ENCODE measurements at places on chromosomes 12 and 14.
A peak's percentile ranks its signal among the peaks of the same experiment; 100 is the strongest.

GRCh38 chr12:49985981-49986380, 13.2 kb downstream of the AQP6 start:
- peak; percentile 21 for DNase-seq

GRCh38 chr14:99476864-99477263, 3.8 kb downstream of the SETD3 start:
- DNase-seq, result peak; percentile 70

DNA sequence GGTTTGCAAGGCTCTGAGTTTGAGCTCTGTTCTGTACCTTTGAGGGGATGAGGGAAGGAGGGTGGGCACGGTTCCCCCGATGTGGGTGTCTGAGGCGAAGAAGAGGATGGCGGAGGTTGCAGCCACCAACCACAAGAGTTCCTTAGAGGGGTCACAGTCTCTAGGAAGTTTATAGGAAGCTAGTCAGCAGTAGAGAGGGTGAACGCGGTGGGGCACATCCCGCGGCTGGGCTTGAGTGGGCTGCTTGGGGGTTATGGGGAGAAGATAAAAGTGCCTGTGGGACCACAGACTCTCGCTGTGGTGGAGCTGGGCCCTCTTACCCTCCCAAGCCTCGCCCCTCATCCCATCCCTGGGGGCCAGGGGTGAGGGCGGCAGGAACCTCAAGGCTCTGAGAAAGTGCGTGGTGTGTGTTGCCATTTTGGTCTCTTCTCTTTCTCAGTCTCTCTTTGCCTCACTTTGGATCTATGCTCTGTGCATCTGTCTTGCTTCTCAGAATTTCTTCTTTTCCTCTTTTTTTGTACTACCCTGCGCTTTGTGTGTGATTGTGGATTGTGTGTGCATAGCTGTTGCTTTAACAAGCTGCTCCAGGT, 2.7 kb downstream of the CD4 start:
- DNase-seq, result no peak

GRCh38 chr14:61130512-61131260, 149.6 kb downstream of the SLC38A6 start:
- DNase-seq, result no peak

GRCh38 chr12:83031196-83031595, 344.5 kb downstream of the TMTC2 start:
- no peak for DNase-seq

- DNase-seq, result peak; percentile 73
Observed at GRCh38 chr14:75825147-75825592, 156.6 kb downstream of the TGFB3 start.

DNA sequence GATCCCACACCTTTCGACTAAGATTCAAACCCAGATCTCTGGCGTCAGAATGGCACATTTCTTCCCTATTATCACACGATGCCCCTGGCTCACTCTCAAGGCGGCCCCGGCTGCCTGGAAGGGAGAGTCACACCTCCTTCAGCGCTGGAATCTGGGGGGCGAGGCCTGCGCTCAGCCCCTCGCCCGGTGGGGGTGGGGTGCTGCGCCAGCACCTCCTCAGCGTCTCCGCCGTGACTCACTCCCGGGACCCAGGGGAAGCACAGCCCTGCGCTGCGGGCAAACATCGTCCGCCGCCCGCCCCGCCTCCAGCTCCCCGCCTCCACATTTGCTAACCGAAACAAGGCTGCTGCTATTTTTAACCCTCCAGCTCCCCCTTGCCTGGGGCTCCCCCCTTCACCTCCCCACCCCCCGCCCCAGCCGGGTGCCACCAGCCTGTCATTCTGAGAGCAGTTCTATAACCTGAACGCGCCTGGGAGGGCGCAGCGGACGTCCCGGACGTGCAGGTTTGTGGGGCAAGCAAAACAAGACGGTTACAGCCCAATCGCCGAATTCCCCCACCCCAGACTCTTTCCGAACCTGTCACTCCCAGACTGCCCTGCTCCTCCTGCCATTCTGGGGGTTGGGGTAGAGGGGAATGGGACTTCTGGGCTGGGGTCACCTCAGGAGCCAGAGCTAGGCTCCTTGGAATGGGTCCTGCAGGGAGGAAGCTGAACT, 6.7 kb downstream of the HDAC7 start:
- peak; percentile 85 for DNase-seq

DNA sequence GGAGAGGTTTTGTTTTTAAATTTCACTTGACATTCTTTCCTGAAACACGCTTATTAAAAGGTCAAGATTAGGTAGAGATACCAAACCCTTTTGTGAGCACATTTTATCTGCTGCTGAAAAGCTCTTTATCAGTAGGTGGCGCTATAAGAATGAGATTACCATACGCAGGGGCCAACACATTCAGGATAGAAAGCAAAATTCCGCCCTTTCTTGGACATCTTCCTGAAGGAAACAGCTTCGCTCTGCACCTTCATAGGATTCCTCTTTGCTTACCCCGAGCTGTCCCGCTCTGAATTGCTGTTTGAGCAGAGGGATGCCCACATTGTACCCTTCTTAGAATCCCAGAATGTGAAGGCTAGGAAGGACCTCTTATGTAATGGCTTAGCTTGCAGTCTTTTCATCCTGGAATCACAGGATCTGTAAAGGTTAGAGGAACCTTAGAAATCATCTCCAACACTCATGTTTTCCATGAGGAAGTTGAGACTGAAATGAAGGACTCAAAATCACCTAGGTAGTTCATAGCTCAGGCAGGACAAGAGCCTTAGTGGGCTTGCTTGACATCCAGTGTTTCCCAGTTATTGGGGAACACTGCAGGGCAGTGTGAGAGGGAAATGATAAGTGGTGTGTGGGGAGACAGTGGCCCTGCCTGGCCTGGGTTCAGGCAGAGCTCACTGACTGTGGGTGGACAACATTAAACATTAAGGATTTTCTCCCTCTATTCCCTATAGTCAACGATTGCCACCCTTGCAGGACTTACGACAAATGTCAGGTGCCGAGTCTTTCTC, 38.7 kb upstream of the CRY1 start:
- peak; percentile 64 for DNase-seq

- no peak for DNase-seq
Observed at GRCh38 chr14:95137164-95137803, 20.0 kb downstream of the DICER1 start.

GRCh38 chr14:39472078-39472477, 39.8 kb upstream of the FBXO33 start:
- no peak for DNase-seq

DNA sequence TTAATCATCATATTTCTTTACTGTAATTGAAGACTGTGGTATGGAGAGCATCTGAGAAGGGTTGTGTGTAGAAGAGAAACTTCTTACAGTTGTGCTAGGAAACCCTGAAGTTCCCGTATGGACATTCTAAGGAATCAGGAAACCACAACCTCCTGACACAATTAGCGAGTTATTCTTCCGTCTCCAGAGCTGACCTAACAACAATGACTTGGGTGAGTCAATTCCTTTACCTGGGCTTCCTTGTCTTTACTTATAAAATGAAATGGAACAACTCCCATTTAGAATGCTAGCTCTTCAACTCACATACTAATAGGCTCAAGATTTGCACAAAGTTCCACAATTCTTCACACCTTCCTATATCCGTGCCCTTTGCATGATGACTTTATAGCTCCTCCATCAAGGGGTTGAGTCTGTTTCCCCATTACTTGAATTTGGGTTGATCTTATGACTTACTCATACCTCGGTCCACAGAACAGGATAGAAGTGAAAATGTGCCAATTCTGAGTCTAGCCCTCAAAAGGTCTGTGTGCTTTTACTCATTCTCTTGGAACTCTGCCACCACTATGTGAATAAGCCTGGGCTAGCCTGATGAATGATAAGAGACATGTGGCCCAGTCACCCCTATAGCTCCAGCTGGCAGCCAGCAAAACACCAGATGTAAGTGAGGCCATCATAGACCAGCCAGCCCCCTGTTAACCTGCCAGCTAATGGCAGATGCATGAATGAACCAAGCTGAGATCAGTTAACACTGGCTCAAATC, 459.4 kb downstream of the ETNK1 start:
- peak; percentile 99 for DNase-seq

DNA sequence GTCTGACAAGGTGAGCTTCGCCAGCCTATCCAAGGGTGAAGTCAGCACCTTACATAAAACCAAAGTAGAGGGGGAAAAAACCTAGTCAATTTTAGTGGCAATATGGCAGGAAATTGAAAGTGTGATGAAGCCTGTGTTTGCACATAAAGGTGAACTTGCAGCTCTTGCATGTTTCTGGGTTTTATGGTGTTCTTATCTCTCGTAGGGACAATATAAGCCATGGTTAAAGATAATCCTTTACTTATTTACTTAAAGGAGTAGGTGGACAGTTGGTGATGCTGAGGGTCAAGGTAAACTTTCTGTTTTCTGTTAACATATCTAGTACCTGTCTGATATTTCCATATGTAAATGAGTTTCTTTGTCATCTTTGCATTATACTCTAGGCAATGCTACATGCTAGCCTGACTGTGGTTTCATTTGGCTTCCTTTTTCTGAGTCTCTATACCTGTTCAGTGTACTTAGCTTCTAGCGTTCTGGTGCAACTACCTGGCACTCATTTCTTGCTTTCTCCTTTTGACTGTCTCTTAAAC, 32.8 kb downstream of the CCDC91 start:
- DNase-seq, result no peak

DNA sequence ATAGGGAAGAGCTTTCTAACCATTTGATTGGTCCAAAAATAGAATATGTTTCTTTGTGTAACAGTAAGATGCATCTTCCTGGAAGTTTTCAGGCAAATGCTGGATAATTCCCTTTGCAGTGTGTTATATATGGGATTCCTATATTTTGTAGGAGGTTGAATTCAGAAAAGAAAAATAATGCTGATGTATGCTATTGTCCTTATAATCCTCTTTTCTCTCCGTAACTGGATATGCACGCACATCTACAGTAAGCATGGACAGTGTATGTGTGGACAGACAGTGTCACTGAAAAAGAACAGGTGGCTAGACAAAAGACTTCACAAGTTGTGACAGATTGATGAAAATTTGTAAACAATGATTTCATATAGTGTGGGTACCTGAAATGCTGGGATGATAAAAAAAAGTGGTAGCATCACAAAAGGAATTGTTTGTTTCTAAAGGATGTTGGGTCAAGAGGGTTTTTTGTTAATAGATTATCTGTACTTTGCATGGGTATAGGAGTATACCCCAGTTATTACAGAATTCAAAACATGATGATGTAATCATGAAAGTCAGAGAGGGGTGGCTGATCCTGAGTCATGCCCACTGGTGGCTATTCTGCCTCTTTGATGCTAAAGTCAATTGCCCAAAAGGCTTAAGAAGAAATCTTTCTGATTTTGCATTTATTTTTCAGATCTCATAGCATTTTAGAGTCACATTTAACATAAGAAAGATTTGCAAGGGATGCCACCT, 160.7 kb upstream of the TMTC1 start:
- DNase-seq, result no peak

- DNase-seq, result no peak
Observed at GRCh38 chr14:36521598-36522345, 1.7 kb upstream of the NKX2-1 start.
